ENCODE measurements at places on chromosomes 2 and 18.

GRCh38 chr2:241926541-241927311 is 57.2 kb downstream of the RTP5 start:
- DNase-seq: no peak

GRCh38 chr2:138962686-138963085 is 182.5 kb upstream of the NXPH2 start:
- DNase-seq: no peak

DNA sequence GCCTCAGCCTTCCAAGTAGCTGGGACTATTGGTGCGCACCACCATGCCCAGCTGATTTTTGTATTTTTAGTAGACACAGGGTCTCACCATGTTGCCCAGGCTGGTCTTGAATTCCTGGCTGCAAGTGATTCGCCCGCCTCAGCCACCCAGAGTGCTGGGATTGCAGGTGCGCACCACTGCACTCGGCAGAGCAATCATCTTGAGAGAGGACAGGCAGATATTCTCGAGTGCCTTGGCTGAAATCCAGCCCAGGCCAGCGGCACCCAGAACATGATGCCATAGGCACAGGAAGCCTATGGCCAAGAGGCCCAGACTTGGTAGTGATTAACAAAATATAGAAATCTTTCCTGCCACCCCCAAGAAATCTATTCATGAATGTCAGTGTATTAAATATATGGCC is 58.0 kb upstream of the PEX13 start:
- DNase-seq: no peak

GRCh38 chr2:105521176-105521575 is 122.3 kb upstream of the FHL2 start:
- no peak for DNase-seq

GRCh38 chr2:224145751-224146355 is 106.8 kb upstream of the SERPINE2 start:
- DNase-seq: no peak

- DNase-seq: no peak
Measured at GRCh38 chr2:56008661-56009431, 85.3 kb upstream of the EFEMP1 start.

DNA sequence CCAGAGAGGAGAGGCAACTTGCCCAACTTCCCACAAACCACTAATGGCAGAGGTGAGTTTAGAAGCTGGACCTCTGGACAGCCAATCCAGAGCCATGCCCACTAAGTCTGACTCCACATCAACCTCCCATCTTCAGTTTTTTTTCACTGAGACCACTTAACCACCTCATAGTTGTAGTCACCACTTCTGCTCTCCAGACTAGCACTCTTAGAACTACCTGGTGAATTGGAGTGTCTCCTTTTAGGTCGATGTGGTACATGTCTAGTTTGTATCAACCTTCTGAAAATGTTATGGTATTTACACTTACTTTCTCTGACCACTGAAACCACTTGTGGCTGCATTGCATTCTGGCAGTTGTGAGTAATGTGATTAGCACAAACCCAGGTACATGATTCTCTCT is 743.6 kb upstream of the FANCL start:
- DNase-seq: no peak

Data from stimulated activated CD4-positive, alpha-beta T cell treated with anti-CD3 and anti-CD28 coated beads, Interleukin-12 subunit alpha, Interleukin-12 subunit beta, amount 100 ng/mL, for 24 hours (primary cell).